ENCODE measurements at places on chromosomes 3 and 15.

DNA sequence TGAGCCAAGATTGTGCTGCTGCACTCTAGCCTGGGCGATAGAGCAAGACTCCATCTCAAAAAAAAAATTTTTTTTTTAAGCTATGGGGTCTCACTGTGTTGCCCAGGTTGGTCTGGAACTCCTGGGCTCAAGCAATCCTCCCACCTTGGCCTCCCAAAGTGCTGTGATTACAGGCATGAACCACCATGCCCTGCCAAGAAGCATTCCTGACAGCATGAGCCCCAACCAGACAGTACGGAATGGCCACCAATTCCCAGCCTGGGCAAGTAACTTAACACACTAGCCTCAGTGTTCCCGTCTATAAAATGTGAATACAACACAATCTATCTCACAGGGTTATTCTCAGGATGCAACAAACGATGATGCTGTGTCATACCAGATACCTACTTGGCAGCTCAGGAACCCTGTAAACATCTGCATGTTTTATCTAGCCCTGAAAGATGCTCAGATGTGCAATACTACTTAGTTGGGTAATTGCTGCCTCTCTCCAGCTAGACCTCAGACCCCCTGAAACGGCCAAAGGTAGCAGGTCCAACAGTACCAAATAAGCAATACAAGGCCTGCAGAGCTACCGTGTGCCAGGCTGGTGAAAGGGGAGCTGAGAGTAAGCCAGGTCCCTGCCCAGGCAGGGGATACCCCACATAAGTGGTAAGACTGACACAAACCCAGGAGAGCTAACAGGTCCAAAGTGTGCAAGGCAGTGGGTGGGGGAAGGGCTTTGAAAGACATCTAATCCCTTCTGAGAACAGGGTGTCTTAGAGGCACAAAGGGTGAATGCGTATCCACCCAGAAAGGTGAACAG, 1.9 kb downstream of the TKT start:
- no peak for DNase-seq

DNA sequence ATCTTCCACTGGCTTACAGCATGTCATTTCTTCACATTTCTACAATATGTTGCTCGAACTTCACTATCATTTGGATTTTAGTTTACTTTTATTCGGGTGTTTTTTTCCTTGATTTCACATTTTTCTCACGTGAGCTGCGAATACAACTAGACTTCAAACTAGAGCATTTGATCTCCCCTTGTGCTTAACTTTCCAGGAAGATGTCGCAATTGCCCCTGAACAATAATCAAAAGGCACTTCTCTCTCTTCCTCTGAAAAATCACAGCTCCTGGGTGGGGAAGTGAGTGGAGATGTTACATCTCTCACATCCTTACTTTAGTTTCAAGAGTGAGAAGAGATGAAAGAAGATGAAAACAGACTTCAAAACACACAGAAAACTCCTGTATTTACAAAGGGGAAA, 587.9 kb downstream of the TBL1XR1 start:
- DNase-seq: no peak

DNA sequence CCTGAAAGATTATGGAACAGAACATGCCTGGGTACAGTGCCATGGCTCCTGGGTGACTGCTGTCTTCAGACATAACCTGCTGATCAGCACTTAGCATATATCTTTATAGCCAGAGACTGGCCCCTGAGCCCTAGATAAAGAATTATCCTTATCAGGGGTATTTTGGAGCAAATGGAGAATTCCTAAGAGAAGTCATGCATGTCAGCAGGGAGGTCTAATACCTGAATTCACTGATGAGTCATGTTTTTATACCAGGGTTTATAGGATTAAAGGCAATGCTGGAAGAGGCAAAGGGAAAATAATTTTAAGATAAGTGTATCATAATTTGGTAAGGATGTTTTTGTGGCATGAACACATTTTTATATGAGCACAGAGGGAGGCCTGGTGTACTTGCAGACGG, 159.8 kb downstream of the ADAMTSL3 start:
- DNase-seq: no peak

DNA sequence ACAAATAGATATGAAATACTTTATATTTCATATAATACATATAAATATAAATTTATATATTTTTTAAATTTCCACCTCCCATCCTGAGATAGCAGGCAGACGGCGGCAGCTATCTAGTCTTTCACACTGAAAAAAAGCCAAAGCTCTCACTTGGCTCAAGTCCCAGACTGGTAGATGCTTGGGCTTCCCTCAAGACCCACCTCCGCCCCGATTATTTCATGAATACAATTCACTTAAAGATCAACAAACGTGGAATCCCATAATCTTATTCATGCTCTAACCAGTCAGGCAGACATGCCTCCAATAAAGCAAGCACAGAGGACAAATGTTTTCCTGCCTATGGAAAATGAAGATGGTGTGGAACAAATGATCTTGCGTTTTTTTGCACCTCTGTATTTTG, 275.9 kb upstream of the NR2F2 start:
- DNase-seq: no peak

DNA sequence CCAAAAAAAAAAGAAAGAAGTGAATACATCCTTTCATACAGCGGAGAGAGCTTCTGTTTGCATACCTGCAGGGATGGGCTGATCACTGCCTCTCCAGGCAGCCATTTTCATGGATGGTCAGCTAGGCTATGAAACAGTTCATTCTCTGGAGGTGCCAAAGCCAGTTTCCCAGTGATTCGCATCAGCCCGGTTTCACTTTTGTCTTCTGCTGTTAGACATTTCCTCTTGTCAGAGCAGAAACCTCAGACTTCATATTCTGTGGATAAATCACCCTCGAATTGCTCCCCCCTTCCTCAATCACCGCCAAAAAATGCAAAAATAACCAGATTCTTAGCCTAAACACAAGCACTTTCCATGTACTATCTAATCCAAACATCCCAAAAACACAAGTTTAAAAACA, 225.6 kb downstream of the ADAMTS9 start:
- no peak for DNase-seq

- DNase-seq: no peak
Measured at GRCh38 chr3:7798276-7798675, 703.3 kb upstream of the LMCD1 start.

DNA sequence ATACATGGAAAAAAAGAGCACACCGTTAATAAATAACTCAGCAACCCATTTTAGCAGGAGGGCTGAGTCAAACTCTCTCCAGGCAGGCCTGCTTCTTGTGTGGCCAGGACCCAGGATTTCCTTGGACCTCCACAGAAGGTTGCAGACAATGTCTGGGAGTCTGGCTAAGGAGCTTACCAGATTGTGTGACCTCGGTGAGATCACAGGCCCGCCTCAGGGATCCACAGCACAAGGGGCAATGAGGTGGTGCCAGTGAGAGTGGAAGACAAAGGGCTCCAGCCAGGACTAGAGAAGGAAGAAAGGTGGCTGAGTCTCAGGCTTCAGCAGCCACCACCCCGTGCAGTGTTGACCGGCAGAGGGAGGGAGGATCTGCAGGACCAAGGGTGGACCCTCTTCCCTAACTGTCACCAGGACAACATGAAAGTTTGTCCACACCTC, 32.2 kb upstream of the SEC22A start:
- DNase-seq: no peak

GRCh38 chr3:51715231-51715976, 8.5 kb downstream of the GRM2 start:
- no peak for DNase-seq

DNA sequence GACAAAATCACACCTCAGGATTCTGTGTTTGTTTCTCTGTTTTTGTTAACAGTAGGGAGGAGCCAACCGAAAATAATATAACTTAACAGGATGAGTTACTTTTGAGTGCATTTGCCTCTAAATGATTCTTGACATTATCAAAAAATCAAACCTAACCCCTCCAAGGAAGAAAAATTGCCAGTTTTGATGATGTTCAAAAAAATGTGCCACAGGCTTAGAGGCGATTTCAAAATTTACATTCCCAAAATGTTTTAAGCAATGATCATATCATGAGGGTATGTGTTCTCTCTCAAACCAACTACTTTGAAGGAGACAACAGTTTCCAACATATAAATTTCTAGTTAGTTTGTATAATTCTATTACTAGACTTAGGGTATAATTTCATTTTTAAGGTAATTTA, 6.7 kb downstream of the VGLL3 start:
- DNase-seq: no peak

Data from LNCaP clone FGC (cell line).